ENCODE measurements at places on chromosomes 1 and 21.

DNA sequence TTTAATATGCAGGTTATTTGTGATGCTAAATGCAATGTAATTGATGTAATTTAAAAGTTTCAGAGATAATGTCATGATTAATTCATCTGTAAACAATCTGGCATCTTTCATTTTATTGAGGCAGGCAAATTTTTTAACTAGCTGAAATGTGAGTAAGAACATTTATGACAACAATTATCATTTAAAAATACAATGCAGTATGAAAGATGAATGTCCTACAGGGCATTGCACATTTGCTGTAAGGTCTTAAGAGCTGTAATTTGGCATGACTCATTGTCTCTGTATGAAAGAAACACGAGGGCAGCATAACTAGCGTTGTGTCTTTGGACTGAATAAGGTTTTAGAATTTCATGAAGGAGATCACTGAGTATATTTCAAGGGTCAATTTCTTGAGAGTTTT lies 642.8 kb downstream of the PLA2G4A start:
- peak; percentile 56 for DNase-seq

GRCh38 chr1:198337886-198338285 lies 181.1 kb downstream of the NEK7 start:
- no peak for DNase-seq

- peak; percentile 96 for DNase-seq
Measured at GRCh38 chr1:64933296-64934070, 32.9 kb downstream of the JAK1 start.

DNA sequence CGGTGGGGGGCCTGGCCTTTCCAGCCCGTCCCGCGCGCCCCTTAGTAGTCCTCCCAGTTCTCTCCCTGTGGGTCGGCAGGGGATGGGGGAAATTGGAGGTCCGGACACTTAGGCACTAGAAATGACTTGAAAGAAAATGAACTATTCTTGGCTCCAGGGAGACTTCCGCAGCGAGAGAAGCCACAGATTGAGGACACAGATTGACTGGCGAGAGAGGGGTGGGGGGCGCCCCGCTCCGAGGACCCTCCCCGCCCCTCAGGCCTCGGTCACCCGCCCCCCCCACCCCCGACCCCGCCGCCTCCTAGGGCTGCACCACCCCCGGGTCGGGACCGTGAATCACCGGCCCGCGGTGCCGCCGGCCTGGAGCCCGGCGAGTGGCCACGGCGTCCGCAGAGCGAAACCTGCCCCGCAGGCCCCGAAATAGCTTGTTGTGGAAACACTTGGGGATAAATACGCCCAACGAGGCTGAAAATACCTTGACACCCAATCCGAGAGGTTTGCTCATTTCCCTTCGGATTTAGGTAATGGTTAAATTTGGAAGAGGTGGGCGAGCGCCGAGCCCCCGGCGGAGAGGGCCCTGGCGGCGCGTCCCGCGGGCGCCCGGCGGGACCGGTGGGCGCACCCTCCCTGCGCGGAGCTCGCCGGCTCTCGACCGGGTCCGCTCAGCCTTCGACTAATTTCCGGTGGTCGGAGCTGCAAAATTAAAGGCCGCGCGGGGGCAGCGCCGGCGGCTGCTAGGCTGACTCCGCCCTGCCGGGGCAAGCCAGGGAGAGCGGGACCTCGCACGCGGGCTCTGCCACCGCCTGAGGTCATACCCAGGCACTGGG lies at the start of gene GFI1:
Gene GFI1 (minus strand): TSS at position 675 of the 827 bp plus-strand sequence. CDS start 3,438 bp downstream, outside the sequence.
- no peak for DNase-seq

GRCh38 chr1:201014816-201015200 lies 8.7 kb downstream of the KIF21B start:
- no peak for DNase-seq

- peak; percentile 52 for DNase-seq
Measured at GRCh38 chr1:31703431-31704270, at the start of gene COL16A1. Gene COL16A1 (minus strand): TSS chr1:31704017. CDS start chr1:31702193, 1,824 bp downstream.

- no peak for DNase-seq
Measured at GRCh38 chr21:28821276-28822122, 171.2 kb downstream of the LTN1 start.

DNA sequence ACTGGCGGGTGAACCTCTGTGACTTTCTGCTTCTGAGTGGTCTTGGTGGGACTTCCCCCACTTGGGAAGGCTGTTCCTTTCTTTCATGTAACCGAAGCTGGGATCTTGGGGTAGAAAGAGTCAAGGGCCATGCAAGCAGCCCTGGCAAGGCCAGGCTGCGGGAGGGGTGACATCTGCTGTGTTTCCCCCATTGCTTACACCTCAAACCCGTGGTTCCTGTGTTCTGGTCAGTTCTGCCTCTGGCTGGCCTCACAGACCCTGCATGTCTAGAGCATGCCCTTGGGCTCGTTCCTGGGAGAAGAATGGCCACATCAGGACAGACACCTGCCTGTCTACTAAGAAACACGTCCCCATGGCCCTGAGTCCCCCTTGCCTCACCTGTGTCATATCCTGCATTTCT lies 207.7 kb downstream of the DYRK1A start:
- DNase-seq = no peak

DNA sequence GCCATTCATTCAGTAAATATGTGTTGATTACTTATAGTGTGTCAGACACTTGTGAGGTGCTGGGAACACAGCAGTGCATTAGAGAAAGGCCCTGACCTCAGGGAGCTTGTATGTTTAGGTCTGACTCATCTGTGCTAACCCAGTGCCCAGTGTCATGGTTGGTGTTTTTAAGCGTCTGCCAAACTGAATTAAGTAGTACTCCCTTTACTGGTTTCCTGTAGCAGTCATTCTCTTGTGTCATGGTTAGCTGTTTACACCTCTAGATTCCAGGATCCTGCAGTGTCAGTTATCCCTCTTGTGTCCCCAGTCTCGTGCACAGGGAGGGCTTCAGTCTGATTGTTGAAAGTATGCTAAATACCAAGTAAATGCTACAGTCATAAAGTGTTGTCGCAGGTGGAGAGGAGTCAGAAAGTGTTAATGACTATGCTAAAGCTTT lies 14.2 kb downstream of the UCK2 start:
- peak; percentile 75 for DNase-seq
